NCI-H69 (cell line): ENCODE measurements at places on chromosomes 4 and X.

DNA sequence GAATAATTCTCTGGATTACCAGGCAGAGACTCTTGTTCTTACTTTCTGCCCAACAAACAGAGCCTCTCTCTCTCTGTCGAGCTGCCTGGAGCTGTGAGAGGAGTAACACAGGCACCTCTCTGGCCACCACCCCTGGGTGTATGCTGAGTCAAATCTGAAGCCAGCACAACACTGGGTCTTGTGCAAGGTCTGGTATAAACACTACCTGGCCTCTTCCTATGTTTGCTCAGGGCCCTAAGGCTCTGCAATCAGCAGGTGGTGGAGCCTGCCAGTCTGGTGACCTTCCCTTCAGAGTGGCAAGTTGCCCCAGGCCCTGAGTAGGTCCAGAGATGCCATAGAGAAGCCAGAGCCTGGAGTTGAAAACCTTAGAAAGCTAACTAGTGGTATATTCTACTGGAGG is 139.9 kb downstream of the CPXCR1 start:
- DNase-seq, result no peak

- DNase-seq, result peak; percentile 5
Observed at GRCh38 chrX:72272868-72273267, 4.2 kb downstream of the RPS4X start.

- DNase-seq, result no peak
Observed at GRCh38 chr4:26611372-26611771, 27.5 kb downstream of the TBC1D19 start.

DNA sequence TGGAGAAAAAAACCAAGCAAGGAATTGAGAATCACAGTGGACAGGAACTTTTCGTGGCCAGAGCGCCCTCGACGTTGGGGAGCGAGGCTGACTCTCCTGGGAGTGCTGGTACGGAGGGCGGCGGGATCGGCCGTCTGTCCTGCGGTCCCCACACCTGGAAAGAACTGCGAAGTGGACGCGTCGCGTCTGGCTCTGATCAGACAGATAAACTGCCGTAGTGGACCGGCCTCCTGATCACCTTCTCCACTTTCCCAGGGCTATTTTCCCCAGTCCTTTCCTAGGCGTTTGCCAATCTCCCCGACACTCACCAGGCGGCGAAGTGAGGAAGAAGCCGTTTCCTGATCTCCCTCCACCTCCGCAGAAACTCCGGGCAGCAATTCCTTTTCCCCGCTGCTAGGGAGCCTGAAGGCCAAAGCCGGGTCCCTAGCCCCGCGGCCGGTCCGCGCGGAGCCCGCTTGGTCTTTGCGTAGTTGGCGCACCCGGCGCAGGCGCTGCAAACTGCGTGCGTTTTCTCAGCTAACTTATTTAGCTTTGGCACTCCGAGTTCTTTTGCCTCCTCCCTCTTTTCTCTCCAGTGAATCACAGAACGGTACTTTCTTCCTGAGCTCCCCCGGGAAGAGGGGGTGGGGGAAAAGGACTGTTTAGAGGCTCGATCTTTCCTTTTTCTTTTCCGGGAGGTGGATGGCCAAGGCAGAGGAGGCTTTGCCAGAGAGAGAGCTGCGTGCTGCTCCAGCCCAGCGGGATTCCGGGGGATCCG is at the start of gene ARSJ:
ARSJ (minus strand) TSS at position 500 of the 757 bp plus-strand sequence. CDS start 813 bp downstream, outside the sequence.
- DNase-seq, result peak; percentile 92

DNA sequence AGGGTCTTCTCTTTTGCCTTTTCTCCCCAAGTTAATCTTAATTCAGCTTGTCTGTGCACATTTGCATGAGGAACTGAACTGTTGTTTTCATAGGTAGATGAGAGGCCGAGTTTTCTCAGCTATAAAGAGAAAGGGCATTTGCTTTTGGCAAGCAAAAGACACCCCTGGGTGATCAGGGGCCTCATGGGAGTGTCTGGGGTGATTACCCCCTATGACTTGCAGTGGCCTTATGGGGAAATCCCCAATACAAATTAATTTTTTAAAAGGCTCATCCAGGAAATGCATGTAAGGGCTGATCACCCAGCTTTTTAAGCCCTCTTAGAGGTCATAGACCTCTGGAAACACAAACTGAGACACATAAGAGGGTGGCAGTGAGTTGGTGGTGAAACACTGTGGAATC is 56.4 kb upstream of the HMX1 start:
- DNase-seq, result no peak

DNA sequence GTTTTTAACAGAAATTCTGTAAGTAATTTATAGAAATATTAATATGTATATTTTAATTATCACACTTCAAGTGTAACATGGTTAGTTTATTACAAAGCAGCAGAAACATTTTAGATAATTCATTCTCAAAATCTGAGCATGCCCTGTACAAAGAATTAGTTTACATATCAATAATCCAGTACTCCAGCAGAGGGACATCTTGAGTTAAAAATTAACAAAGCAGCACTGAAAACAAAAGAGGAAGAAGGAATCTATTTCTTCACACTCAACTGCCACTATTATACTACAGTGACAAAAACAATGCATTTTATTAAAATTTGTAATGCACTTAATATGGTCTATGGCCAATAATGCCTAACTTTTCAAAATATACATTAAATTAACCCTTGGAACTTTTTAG is 179.1 kb upstream of the KLHL4 start:
- DNase-seq, result no peak

DNA sequence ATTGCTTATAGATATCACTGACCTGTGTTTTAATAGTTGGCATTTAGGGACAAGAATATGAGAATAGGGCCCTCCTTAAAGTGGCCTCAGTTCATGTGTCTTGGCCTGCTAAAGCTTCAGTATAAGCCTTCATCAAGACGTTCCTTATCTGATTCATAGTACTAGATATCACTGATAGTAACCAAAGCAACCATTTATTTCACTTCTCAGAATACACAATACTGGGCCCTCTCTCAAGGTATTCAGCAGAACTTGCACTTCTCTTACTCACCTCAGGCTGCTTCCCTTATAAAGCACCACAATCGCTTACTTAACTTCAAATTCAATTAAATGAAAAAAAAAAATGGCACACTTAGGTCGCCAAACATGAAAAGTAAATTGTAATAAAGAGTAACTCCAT is 259.4 kb upstream of the PCDH7 start:
- no peak for DNase-seq

DNA sequence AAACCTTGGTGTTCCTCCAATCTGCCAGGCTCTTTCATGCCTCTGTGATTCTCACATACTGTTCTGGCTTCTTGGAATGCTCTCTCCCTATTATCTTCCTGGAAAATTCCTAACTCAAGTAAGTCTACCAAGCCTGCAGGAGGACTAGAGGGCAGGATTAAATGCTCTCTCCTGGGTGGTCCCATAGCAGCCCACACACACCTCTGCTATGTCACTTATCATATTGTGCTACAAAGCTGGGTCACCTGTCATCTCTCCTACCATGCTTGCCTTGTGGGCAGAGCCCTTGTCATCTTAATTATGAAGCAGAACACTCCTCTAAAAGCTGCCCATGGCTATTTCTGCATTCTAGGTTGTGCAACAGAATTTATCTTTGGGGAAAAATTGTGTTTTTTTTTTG is 344.5 kb upstream of the NOCT start:
- DNase-seq, result no peak

- no peak for DNase-seq
Observed at GRCh38 chr4:181121733-181122132, 1121.5 kb upstream of the TENM3 start.

DNA sequence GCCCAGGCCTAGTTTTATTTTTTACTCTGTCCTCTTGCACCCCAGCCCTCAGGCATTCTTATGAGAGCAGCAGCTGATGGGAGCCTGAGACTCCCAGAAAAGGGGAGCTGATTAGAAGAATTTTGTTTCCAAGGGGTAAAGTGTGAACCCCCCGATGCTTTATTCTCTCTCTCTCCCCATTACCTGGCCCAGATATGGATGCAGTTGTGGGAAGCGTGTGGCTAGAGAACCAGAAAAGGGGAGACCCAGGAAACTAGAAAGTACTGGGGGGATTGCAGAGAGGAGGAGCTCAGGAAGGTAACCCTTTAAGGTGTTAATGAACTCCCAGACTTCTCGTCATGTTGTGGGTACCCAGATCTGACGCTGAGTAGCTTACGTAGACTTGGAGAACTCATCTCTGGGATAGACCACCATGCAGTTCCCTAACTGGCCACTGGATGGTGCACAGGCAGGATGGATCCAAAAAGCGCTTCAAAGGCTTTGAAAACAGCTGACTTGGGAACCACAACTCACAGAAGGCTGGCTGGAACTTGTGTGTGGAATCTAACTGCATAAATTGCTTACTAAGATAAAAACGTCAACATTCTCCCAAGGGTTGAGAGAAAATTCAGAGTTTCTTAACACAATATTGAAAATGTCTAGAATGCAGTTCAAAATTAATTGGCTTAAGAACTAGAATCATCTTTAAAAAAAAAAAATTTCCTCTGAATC is 64.7 kb downstream of the TBC1D14 start:
- peak; percentile 68 for DNase-seq

- DNase-seq, result no peak
Observed at GRCh38 chr4:55927803-55928437, 20.8 kb upstream of the CEP135 start.

- no peak for DNase-seq
Observed at GRCh38 chr4:71630803-71631202, 153.1 kb downstream of the GC start.

GRCh38 chrX:136810493-136810892 is 29.8 kb upstream of the ARHGEF6 start:
- DNase-seq, result no peak

- no peak for DNase-seq
Observed at GRCh38 chrX:367349-367748, 19.4 kb downstream of the PPP2R3B start.

DNA sequence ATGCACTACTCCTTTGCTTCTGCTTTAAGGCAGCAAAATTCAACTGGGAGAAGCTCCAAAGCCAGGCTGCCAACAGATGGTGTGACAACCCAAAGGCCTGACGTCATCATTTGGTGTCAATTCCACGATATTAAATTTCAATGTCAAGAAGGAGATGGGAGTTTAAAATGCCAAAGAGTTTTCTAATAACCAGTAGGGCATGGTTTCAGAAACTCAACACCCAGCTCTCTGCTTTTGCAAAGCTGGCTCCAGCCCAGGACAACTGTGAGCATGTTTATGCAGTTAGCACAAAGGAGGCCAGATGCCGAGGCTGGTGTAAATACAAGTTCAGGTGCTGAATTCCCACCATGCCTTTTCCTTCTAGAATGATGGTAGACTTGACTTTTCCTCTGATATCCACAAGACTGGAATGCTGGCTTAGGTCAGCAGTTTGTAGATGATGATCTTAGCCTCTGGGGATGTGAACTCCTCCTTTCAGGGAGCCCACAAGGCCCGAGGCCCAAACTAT is 67.3 kb downstream of the AFAP1 start:
- DNase-seq, result peak; percentile 89

GRCh38 chr4:23909671-23910070 is 19.8 kb upstream of the PPARGC1A start:
- no peak for DNase-seq

GRCh38 chr4:183286590-183287308 is 33.3 kb downstream of the CLDN22 start:
- DNase-seq, result no peak

DNA sequence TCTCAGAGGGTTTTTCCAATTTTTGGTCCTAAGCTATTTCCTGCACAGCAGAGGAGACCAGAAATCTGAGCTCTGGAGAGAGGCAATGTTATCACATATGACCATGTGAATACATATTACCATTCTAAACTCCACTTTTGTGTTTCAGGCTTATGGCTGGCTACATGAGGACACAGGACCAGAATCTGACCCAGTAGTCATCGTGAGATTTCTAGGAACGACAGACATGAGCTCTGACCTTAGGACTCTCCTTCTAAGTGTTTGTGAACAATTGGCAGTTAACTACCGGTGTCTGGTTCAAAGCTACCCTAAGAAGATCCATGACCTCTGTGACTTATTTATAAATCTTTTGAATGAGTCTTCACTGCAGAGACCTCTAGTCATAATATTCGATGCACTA is 198.6 kb downstream of the NWD2 start:
- no peak for DNase-seq

- no peak for DNase-seq
Observed at GRCh38 chr4:146212781-146213180, 1.6 kb upstream of the REELD1 start.

DNA sequence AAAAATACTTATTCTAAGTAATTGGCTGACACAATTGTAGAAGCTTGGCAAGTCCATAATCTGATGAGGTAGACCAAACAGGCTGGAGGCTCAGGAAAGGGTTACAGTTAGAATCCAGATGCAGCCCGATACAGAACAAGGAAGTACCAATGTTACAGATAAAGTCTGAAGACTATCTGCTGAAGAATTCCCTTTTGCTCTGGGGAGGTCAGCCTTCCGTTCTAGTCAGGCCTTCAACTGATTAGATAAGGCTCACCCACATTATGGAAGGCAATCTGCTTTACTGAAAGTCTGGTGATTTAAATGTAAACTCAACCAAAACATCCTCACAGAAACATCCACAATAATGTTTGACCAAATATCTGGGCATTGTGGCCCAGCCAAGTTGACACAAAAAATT is 7.4 kb upstream of the DYNLT3 start:
- DNase-seq, result no peak

- DNase-seq, result no peak
Observed at GRCh38 chrX:105703876-105704275, 118.5 kb upstream of the NRK start.

GRCh38 chr4:38489924-38490639 is 173.9 kb upstream of the KLF3 start:
- DNase-seq, result peak; percentile 1

DNA sequence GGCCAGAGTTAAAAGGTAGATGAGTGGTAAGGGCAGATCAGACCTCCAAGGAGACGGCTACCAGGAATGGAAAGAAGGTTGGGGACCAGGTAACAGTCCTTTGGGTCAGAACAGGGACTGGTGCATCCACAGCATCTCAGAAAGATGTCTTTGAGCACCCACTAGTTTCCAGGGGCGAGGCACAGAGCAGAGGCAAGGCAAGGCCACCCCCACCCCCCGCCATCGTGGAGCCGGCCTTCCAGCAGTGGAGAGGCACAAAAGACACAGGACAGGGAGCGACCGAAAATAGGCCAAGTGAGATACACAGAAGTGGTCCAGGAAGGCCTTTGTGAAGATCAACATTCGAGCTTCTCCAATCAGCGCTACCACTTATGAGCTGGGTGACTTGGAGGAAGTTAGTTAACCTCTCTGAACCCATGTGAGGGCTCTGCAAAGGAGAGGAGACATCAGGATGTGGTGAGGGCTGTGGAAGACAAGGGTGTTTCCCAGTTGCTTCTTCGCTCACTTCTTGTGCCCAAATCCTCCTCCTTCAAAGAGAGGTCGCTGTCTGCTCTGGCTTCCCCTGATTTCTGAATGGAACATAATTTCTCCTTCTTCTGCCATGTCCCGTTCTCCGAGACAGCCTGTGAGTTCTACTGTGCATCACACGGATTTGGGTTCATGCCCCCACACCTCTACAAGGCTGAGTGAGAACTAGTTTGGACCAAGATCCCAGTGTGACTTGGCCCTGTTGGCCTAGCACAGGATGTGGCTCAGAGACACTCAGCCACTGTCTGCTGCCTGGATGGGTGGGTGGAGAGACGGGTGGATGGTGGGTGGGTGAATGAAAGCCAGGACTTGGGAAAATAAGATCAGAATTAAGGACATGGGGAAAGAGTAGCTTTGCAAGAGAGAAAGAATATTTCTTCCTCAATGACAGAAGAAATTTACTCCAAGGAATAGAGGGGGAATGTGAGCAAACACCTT is 16.7 kb upstream of the MSX1 start:
- DNase-seq, result no peak

- DNase-seq, result no peak
Observed at GRCh38 chrX:106963111-106963510, 36.9 kb downstream of the MORC4 start.
